Astrocyte of the cerebellum (primary cell): ENCODE measurements at places on chromosomes 4 and X.
A peak's percentile ranks its signal among the peaks of the same experiment; 100 is the strongest.

- no peak for DNase-seq
These were observed 66.6 kb downstream of the SNX25 start for GRCh38 chr4:185276036-185276435.

DNA sequence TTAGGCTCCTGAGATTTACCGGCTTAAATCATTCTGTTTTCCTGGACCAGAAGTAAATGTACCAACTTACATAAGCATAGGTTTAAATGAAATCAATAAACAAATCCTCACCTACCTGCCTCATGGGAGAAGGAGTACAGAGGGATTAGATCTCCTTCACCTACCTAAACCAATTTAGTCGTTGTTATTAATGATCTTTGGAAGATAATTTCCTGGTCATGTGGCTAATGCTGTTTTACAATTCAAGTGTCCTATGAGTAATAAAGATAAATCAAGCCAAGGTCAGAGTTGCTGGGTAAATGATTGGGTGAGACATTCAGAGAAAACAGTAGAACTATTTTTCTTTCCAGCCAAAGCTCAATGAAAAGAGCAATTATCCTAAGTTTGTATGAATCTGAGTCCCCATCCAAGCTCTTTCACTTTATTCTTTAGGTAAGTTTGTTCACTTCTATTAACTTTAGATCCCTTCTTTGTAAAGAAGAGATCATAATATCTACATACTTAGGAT, 423.0 kb upstream of the FAM241A start:
- DNase-seq: no peak

- DNase-seq: peak; percentile 49
These were observed 17.0 kb downstream of the GPAT3 start for GRCh38 chr4:83552924-83553323.

DNA sequence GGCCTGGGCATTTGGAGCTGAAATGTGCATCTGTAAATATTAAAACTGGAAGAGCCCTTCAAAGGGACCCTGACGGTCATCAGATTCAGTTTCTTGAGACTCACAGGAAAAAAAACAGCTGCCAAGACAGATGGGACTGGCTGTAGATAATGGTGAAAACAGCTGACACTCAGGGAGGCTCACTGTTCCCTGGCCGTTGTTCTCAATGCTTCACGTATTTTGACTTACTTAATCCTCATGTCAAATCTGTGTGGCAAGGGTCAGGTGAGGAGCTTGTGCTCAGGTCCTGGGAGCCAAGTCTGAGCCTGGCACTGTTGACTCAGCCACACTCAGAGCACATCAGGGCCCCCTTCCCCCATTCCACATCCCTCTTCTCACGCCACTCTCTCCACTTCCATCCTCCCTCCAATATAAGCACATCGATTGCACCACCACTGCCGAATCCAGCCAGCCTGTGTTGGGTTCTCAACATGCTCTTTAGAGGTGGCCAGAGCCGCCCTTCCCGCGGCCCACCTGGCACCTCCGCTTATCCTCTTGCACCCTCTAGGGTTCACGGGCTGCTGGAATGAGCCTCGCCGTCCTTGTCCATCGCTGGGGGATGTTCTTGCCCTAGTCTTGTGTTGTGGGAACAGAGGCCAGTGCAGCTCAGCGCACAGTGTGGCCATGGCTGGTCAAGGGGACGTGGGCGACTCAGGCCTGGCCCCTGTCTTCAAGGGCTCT, 40.1 kb downstream of the EVC start:
- no peak for DNase-seq

- no peak for DNase-seq
These were observed 261.6 kb downstream of the EVC2 start for GRCh38 chr4:5446595-5447226.

GRCh38 chr4:94517492-94517891, 65.8 kb downstream of the PDLIM5 start:
- DNase-seq: no peak

- no peak for DNase-seq
These were observed 478.7 kb upstream of the GALNTL6 start for GRCh38 chr4:171334549-171334948.

DNA sequence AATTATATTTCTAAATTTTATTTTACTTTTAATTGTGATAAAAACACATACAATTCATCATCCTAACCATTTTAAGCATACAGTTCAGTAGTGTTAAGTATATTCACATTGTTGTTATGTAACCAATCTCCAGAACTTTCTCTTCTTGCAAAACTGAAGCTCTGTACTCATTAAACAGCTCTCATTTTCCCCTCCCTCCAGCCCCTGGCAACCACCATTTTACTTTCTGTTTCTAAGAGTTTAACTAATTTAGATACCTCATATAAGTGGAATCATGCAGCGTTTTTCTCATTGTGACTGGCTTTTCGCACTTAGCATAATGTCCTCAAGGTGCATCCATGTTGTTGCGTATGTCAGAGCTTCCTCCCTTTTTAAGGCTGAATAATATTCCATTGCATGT, 46.7 kb upstream of the NDP start:
- no peak for DNase-seq

DNA sequence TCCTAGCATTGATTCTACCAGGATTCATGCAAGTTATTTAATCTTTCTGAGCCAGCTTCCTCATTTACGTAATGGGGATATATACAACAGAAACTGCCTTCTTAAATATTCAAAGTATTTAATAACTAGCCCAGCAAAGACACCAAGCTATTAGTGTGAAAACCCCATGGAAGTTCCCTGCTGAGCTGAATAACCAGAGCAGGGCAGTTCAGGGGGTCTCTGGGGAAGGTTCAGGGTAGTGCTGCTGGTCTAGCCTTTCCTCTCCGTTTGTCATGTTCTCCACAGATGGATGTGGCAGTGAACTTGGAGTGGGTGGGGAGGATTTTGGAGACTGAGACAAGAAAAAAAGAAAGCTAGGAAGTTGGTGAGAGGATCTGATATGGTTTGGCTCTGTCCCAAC, 240.8 kb upstream of the TAPT1 start:
- DNase-seq: no peak

DNA sequence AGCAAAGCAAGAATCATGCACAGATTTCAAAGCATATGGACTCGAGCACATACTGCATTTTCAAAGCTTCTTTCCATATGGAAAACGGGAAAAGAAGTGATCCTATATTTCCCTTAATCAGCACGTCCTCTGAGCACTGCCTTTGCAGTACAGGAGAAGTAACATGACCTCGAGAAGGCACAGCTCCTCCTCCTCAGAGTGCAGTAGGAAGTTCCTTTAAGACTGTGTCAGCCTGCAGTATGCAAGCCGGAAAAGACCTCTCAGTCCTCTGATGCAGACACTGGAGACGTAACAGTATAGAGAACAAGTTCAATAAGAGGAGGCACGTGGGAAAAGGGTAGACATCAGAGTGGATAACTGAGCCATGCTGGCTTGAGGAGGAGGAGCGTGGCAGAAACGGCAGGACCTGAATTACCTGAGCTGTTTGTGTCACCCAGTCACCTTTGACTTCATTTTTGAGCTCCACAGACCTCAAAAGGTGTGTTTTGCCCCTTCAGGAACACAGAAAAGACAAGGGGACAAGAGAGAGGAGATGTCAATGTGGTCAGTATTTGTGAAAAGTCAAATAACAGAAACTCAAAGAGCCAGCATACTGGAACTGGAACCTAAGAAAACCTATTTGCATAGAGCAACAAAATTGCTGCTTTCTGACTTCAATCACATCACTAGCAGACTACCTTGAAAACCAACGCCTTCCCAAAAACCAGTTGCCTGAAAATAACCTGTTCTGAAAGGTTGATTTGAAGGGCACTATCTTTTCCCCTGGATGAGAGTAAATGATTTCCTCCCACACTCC, 20.8 kb downstream of the IRF2 start:
- peak; percentile 31 for DNase-seq

- DNase-seq: no peak
These were observed 23.0 kb upstream of the MSANTD1 start for GRCh38 chr4:3225936-3226335.

GRCh38 chrX:43530837-43531236, 125.3 kb upstream of the MAOA start:
- no peak for DNase-seq

- DNase-seq: no peak
These were observed 12.0 kb downstream of the BCOR start for GRCh38 chrX:40085714-40086113.

GRCh38 chrX:20974326-20974725, 399.9 kb upstream of the CNKSR2 start:
- DNase-seq: no peak

DNA sequence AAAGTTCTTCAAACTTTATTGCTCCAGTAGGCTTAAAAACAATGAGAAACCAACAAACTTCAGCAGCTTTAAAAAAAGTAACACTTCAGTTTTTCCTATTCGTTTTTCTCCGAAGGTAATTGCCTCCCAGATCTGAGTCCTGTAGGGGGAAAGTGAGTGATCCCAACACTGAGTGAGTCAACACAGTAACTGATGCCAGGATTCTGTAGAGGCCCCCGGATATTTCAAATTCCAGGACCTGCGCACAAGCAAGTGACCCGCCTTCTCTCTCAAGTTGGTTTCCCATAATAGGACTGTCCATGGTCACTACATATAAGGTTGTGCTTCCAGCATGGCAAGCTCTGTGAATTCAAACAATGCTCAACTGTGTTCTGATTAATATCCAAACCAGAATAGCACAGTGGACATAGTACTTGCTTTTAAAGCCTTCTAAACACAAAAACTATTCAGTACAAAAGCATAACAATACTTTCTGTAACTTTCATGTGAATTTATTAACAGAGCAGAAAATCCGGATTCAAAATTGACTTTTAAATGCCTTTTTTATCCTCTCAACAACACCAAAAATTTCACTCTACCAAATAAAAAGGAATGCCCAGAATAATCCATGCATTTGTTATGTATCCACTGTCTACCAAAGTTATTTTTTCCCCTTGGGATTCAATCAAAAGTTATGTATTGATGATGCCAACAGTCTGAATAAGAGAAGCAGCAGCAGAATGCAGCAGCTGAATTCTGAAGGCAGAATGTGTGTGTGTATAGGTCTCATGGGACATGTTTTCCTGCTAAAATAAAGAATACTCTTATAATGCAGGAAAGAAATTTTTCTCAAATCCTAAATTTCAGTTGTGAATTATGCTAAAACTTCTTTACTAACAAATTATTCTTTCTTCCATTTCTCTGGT, at the start of gene DMD:
Gene DMD (minus strand): TSS at position 194 of the 905 bp plus-strand sequence. CDS start 237 bp downstream, outside the sequence.
- peak; percentile 24 for DNase-seq

DNA sequence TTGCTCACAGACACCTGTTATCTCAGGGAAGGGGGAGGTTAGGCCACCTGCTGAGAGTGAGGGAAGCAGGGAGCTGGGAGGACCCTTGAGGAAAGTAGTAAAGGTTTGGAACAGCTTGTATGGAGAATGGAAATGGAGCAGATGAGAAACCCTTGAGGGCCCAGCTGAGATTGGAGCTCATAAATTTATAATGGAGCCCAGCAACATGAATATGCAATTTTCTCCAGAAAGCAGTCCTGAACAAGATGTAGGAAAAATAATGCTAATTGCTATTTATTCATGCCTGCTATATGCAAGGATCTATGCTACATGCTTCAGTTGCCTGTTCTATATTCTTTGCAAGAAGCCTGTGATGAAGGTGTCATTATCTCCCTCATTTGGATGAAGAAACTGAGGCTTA, 67.5 kb upstream of the LEF1 start:
- no peak for DNase-seq

DNA sequence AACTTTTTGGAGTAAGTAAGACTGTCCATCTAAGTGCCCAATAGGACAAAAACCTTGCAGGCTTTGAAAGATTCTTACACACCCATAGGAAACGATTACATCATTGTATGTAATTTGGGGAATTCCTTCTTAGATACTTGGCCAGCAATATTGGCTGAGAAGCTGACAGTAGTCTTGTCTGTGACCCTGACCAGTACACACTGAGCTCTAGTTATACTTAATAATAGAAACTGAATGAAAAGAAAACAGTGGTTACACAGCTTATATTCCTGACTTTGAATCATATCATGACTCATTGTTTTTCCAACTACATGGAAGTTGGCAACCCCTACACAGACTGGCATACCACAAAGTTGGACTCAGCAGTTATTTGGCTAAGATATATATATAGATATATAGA, 7.1 kb upstream of the TLR2 start:
- peak; percentile 71 for DNase-seq

GRCh38 chrX:150486011-150486410, 82.4 kb upstream of the MTM1 start:
- peak; percentile 19 for DNase-seq

GRCh38 chrX:41512394-41512793, 65.3 kb downstream of the NYX start:
- no peak for DNase-seq

GRCh38 chr4:39452153-39452859, 6.4 kb downstream of the RPL9 start:
- DNase-seq: no peak

- DNase-seq: peak; percentile 75
These were observed 197.3 kb downstream of the OR13H1 start for GRCh38 chrX:131741103-131741581.

GRCh38 chrX:40406330-40406859, 174.4 kb upstream of the ATP6AP2 start:
- no peak for DNase-seq

GRCh38 chrX:100717363-100717762, 14.6 kb downstream of the SYTL4 start:
- DNase-seq: no peak

GRCh38 chr4:86014599-86014998, 345.3 kb downstream of the MAPK10 start:
- no peak for DNase-seq

DNA sequence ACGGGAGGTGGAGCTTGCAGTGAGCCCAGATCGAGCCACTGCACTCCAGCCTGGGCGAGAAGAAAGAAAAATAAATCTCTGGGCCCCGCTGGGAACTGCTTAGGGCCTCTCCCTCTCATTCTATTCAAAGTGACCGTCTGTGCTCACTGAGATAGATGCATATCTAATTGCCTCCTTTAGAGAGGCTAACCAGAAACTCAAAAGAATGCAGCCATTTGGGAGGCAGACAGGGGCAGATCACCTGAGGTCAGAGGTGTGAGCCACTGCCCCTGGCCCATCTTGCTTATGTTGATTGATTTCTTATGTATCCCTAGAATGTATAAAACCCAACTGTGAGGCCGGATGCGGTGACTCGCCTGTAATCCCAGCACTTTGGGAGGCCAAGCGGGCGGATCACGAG, 6.2 kb upstream of the CSF2RA start:
- no peak for DNase-seq

DNA sequence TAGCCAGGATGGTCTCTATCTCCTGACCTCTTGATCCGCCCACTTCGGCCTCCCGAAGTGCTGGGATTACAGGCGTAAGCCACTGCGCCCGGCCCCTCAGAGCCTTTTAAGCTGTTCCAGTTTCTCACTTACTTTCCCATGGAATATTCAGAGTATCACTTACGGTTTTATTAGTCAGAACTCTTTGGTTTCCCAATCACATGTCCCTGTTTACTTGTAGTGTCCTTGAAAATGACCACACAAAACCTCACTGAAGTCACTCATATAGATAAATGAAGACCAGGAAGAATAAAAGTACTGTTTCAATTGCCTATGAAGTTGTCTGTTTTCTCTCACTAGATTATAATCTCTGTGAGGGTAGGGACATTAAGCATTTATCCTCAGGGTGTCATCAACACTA, 217.2 kb upstream of the HCCS start:
- DNase-seq: no peak

- no peak for DNase-seq
These were observed 19.9 kb downstream of the HNRNPH2 start for GRCh38 chrX:101427954-101428353.

- DNase-seq: no peak
These were observed 289.5 kb downstream of the GLUD2 start for GRCh38 chrX:121336831-121337421.

GRCh38 chrX:154600759-154601374, 15.9 kb downstream of the CTAG1A start:
- no peak for DNase-seq
